ENCODE measurements at places on chromosomes 12 and 14.

DNA sequence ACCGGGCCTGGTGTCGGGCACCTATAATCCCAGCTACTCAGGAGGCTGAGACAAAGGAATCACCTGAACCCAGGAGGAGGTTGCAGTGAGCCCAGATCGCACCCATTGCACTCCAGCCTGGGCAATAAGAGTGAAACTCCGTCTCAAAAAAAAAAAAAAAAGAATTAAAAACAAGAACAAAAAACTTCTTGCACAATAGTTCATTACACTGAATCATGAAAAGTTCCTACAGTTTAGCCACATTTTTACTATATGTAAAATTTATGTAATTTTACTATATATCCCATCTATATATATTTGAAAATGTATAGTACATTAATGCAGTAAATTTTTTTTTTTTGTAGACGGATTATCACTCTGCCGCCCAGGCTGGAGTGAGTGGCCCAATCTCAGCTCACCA lies 4.6 kb downstream of the ATP5F1B start:
- peaks cover 74% of the 10 kb centered on the region for H3K36me3 ChIP-seq
- DNase-seq: no peak
- no peaks in the 10 kb centered on the region for H3K27me3 ChIP-seq
- no peak overlapping the region for H3K4me3 ChIP-seq
- H3K27ac ChIP-seq: no peak overlapping the region

- H3K27me3 ChIP-seq: no peaks in the 10 kb centered on the region
- no peak overlapping the region for H3K4me3 ChIP-seq
- no peak for DNase-seq
- no peaks in the 10 kb centered on the region for H3K4me1 ChIP-seq
- H3K27ac ChIP-seq: no peak overlapping the region
- H3K36me3 ChIP-seq: no peaks in the 10 kb centered on the region
Measured at GRCh38 chr12:77102691-77103090, 37.3 kb upstream of the E2F7 start.

DNA sequence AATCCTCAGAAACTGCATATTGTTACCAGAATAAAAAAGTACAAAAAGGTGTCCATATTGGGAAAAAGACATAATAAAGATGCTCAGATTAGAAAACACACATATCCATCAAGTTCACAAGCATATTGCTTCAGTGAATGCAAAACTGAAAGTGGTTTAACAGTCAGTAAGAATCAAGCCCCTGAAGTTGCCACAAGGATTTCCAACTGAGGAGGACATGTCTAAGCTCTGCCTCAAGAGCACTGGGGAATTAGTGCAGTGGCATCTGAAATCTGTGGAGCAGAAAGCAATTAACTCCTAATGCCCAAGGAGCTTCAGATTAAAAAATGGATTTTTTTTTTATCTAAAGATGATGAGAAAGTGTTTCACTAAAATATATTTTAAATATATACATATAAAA lies 113.2 kb downstream of the DENND5B start:
- no peak overlapping the region for H3K27ac ChIP-seq
- H3K4me3 ChIP-seq: no peak overlapping the region
- no peaks in the 10 kb centered on the region for H3K27me3 ChIP-seq
- no peak for DNase-seq
- no peaks in the 10 kb centered on the region for H3K36me3 ChIP-seq

GRCh38 chr14:62079038-62079437 lies 316.8 kb downstream of the SNAPC1 start:
- peaks cover 54% of the 10 kb centered on the region for H3K4me1 ChIP-seq
- no peak for DNase-seq
- no peaks in the 10 kb centered on the region for H3K36me3 ChIP-seq
- H3K27me3 ChIP-seq: no peaks in the 10 kb centered on the region

GRCh38 chr14:74596741-74597450 lies 15.1 kb downstream of the LTBP2 start:
- no peak overlapping the region for H3K4me3 ChIP-seq
- no peaks in the 10 kb centered on the region for H3K27me3 ChIP-seq
- H3K27ac ChIP-seq: no peak overlapping the region
- no peak for DNase-seq
- no peaks in the 10 kb centered on the region for H3K36me3 ChIP-seq
- H3K4me1 ChIP-seq: peaks cover 13% of the 10 kb centered on the region

- no peaks in the 10 kb centered on the region for H3K27me3 ChIP-seq
- no peaks in the 10 kb centered on the region for H3K4me1 ChIP-seq
- no peak overlapping the region for H3K4me3 ChIP-seq
- H3K27ac ChIP-seq: no peak overlapping the region
- no peak for DNase-seq
Measured at GRCh38 chr12:89829434-89829975, 120.9 kb upstream of the ATP2B1 start.

GRCh38 chr12:67193704-67194103 lies 75.5 kb upstream of the CAND1 start:
- H3K4me1 ChIP-seq: no peaks in the 10 kb centered on the region
- DNase-seq: no peak
- H3K27ac ChIP-seq: no peak overlapping the region
- H3K36me3 ChIP-seq: no peaks in the 10 kb centered on the region

GRCh38 chr12:96404696-96405095 lies 4.5 kb upstream of the CDK17 start:
- no peaks in the 10 kb centered on the region for H3K36me3 ChIP-seq
- no peak for DNase-seq
- H3K4me1 ChIP-seq: peaks cover 16% of the 10 kb centered on the region
- H3K27ac ChIP-seq: no peak overlapping the region
- no peaks in the 10 kb centered on the region for H3K27me3 ChIP-seq

- no peak for DNase-seq
- H3K27ac ChIP-seq: no peak overlapping the region
Measured at GRCh38 chr12:4107436-4107878, 166.1 kb upstream of the CCND2 start.

GRCh38 chr14:52706286-52706685 lies 714 bp upstream of the PSMC6 start:
- peak overlapping the region; percentile 91 for H3K27ac ChIP-seq
- H3K4me3 ChIP-seq: peak overlapping the region; percentile 91
- H3K27me3 ChIP-seq: no peaks in the 10 kb centered on the region
- no peak for DNase-seq
- H3K4me1 ChIP-seq: peaks cover 33% of the 10 kb centered on the region
- H3K36me3 ChIP-seq: peaks cover 30% of the 10 kb centered on the region

GRCh38 chr12:3216097-3216496 lies 138.9 kb downstream of the TSPAN9 start:
- DNase-seq: no peak
- H3K36me3 ChIP-seq: no peaks in the 10 kb centered on the region
- H3K4me1 ChIP-seq: peaks cover 32% of the 10 kb centered on the region
- no peaks in the 10 kb centered on the region for H3K27me3 ChIP-seq

DNA sequence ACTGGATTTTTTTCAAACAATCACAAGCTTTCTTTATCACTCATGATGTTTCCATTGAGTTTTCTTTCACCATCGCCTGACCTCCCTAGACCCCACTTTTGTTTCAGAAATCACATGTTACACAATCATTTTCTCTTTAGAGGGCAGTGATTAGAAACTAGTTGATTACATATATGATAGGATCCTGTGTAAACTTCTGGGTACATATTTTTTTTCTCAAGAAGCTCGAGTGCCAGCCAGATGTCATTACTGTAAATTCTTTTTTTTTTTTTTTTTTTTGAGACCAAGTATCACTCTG lies 62.4 kb upstream of the PSMA6 start:
- H3K4me3 ChIP-seq: no peak overlapping the region
- H3K27ac ChIP-seq: no peak overlapping the region
- no peak for DNase-seq
- no peaks in the 10 kb centered on the region for H3K27me3 ChIP-seq
- H3K36me3 ChIP-seq: no peaks in the 10 kb centered on the region

- H3K27me3 ChIP-seq: no peaks in the 10 kb centered on the region
- no peak overlapping the region for H3K4me3 ChIP-seq
- H3K27ac ChIP-seq: no peak overlapping the region
- H3K4me1 ChIP-seq: no peaks in the 10 kb centered on the region
Measured at GRCh38 chr14:66628636-66629035, 120.7 kb downstream of the GPHN start.

DNA sequence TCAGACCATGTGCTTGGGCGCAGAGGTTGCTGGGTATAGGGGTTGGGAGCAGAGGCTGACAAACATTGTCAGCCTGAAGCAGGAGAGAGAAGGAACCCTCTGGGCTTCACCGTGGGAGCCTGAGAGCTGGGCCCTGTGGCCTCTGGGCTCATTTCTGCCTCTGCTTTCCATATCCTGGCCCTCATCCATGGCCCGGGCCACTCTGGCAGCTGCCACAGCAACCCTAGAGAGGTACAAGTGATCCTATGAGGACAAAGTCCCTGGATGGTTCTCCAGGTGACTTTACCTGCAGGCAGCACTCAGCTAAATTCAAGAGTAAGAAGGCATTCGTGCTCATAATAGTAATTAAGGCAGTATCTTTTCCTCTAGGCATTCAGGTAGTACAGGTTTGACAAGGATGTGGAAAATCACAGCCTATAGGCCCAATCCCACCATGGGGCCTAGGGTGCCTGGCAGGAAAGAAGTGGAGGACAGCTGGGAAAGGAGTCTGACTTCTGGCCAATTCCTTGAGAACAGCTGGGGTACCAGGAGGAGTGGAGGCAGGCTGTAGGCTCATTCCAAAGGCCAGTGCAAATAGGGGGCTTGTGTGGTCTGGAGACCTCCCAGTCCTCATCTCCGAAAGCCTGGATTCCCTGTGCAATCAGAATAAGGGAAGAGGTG lies 3.6 kb upstream of the TTC7B start:
- no peak overlapping the region for H3K27ac ChIP-seq
- H3K4me3 ChIP-seq: no peak overlapping the region
- no peak for DNase-seq

GRCh38 chr12:48336061-48336460 lies 14.7 kb downstream of the ZNF641 start:
- no peak overlapping the region for H3K4me3 ChIP-seq
- H3K4me1 ChIP-seq: no peaks in the 10 kb centered on the region
- H3K36me3 ChIP-seq: no peaks in the 10 kb centered on the region
- H3K27ac ChIP-seq: no peak overlapping the region
- no peaks in the 10 kb centered on the region for H3K27me3 ChIP-seq

DNA sequence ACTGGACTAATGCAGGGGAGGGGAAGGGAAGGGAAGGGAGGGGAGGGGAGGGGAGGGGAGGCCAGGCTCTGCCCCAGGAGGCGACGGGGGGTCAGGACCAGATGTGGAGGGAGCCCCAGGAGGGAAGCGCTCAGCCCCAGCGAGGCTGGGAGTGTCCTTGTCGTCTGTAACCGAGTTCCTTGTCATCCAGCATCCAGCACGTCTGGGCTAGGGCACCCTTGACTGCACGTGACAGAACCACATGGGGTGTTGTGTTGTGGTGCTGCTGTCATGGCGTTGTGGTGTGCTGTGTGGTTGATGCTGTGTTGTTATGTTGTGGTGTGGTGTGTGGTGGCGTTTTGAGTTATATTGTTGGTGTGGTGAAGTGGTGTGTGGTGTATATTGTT lies 28.4 kb upstream of the SFSWAP start:
- no peaks in the 10 kb centered on the region for H3K36me3 ChIP-seq
- no peak overlapping the region for H3K4me3 ChIP-seq
- no peaks in the 10 kb centered on the region for H3K4me1 ChIP-seq
- peak; percentile 74 for DNase-seq
- peak overlapping the region; percentile 42 for H3K27ac ChIP-seq

GRCh38 chr12:123984903-123985302 lies 11.9 kb downstream of the ZNF664 start:
- DNase-seq: no peak
- H3K27me3 ChIP-seq: no peaks in the 10 kb centered on the region
- H3K4me1 ChIP-seq: peaks cover 41% of the 10 kb centered on the region
